Stimulated activated CD8-positive, alpha-beta memory T cell treated with anti-CD3 and anti-CD28 coated beads, Interleukin-4, amount 100 ng/mL, for 24 hours (primary cell): ENCODE measurements at places on chromosomes 7 and 10.

- DNase-seq, result no peak
Measured at GRCh38 chr7:140375892-140376730, 22.2 kb downstream of the SLC37A3 start.

DNA sequence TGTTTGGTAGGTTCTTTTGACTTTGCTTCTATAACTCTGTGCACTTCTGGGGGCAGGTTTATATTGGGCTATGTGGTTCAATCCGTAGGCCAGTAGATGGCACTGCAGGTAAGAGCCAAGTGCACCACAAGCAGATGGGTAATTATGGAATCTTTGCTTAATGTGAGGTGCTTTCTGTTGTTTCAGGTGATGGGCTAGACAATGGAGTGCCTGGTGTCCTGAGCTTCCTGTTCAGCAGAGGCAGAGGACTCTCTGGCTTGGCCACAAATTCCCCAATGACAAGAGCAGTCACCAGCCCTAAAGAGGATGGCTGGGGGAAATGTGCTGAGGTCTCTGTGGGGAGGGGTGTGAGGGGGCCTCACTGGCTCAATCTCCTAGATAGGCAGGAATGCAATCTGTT, 455.0 kb downstream of the CCSER2 start:
- DNase-seq, result no peak

GRCh38 chr10:122450353-122450990, 4.0 kb upstream of the ARMS2 start:
- DNase-seq, result no peak

GRCh38 chr10:13987446-13987845, 343.3 kb downstream of the FRMD4A start:
- no peak for DNase-seq

GRCh38 chr7:6709808-6710207, 3.1 kb upstream of the ZNF12 start:
- DNase-seq, result no peak

DNA sequence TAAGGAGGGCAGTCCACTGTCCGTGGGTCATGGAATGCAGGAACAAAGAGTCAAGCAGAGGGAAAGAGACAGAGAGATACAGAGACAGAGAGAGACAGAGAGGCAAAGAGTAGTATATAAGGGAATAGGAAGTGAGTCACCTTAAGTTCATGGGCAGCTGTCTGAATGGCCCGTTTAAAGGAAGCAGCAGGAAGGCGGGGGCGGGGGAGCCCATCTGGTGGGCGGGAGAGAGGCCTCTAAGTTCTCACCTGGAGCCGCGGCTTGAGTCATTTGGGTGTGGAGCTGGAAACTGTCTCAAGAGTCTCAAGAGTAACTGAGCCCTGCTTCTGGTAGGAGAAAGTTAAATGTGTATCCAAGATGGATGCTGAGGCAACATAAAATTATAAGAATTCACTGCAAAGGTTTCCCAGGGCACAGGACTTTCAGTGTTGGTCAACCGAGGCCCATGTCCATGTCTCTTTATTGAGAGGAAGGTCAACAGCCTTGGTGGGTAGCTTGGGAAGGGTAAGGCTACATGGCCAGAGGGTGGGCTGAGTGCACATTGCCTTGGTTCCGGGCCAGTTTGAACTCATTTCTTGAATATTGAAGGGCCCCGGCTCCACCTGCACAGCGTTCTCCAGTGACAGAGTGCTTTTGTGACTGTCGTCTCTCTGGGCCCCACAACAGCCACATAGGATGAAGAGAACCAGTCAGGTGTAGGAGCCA, 85.5 kb upstream of the CACUL1 start:
- peak; percentile 47 for DNase-seq

DNA sequence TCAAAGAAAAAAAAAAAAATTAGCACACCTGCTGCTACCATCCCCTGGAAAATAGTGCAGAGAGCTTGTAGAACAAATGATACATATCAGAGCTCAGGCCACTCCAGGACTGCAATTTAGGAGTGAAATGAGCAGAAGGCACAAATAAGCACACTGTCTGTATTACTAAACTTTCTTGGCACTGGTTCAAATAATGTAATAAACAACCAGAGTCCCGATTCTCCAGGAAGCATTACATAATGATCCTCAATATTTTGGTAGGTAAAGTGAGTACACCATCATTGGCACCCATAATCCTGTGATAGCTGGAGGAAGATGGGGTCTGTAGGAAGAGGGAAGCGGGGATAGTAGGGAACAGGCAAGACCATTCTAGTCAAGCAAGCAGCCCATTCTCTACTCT, 74.3 kb downstream of the SVOPL start:
- no peak for DNase-seq

GRCh38 chr10:2936816-2937215, 130.5 kb upstream of the PFKP start:
- DNase-seq, result no peak

DNA sequence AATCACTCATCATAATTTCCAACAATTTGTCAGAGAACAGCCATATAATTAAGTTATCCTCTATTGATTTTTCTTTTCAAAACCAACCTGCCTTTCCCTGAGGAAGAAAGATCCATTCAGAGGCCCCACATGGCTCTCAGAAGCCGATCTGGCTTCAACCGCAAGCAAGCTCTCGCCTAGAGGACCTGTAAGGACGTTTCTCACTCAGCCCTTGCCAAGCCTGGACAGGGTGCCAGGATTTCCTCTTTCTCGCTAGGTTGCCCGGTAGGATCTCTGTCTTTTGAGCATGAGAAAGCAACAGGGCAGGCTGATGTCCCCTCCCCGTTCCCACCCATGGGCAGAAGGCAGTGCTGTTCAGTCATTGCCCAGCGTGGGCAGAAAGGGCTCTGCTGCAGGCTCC, 13.0 kb downstream of the AIFM2 start:
- DNase-seq, result no peak

DNA sequence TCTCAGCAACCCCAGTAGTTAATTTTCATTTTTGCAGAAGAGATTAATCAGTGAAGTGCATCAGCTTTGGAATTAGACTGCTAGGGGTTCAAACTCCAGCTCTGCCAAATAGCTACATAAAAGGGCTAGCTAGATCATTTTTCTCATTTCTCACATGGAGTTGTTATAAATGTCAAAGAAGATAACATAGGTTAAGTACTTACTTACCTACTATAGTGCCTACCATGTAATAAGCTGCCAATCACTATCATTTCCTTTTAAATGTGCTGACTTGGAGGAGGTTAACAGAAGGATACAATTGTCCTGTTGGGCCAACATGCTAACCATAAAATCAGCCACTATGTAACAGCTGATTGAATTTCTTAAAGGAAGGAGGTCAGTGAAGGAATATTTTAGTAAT, 40.7 kb downstream of the KDM7A start:
- no peak for DNase-seq

GRCh38 chr10:126478546-126478945, 90.3 kb upstream of the ADAM12 start:
- no peak for DNase-seq

DNA sequence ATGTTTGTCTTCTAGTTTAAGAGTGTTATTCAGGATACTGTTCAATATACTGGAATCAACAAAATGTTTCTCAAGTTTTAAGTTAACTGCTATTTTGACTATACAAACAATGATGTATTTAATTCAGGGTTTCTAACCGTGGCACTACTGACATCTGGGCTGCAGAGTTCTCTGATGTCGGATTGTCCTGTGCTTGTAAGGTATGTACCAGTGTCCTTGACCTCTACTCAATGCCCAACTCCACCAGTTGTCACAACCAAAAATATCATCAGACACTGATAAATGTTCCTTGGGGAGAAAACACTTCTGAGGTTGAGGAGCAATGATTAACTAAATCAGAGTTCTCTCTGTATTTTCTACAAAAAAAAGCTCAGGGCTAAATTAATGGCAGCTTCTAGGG, 301.5 kb downstream of the PARD3 start:
- no peak for DNase-seq

DNA sequence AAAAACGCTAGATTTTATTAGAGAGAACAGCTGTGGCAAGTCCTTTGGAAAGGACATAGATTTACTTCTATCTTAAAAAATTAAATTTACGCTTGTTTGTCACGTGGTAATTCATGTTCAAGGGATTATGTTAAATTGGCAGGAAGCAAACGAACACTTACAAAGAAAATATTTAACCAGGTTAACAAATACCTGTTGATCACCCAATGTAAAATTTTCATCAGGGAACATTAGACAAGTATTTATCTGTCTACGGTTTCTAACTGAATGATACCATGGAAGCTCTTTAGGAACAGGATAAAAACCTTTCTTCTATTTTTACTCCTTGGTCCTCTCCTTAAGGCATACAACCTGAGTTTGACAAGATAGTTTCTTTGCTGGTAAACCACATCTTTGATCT, 122.2 kb downstream of the NOC3L start:
- no peak for DNase-seq

- no peak for DNase-seq
Measured at GRCh38 chr7:106180721-106181120, 68.6 kb upstream of the SYPL1 start.

DNA sequence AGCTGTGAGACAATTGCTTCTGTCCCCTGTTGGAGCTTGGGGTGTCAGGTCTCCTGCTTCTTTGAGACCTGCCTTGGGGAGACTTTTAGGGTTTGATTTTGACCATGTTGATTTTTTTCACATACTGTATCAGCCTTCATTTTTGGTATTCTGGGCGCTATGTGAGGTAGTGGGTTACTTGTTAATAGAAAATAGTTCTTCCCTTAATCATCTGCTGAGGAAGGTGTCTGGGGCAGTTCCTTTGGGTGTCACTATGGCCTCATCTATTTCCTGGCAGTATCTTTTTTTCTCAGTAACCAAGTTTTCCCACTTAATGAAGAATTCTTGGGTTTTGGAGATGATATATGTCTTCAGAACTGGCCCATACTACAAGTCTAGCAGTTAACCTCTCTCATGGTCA, 4.6 kb upstream of the NOLC1 start:
- no peak for DNase-seq

DNA sequence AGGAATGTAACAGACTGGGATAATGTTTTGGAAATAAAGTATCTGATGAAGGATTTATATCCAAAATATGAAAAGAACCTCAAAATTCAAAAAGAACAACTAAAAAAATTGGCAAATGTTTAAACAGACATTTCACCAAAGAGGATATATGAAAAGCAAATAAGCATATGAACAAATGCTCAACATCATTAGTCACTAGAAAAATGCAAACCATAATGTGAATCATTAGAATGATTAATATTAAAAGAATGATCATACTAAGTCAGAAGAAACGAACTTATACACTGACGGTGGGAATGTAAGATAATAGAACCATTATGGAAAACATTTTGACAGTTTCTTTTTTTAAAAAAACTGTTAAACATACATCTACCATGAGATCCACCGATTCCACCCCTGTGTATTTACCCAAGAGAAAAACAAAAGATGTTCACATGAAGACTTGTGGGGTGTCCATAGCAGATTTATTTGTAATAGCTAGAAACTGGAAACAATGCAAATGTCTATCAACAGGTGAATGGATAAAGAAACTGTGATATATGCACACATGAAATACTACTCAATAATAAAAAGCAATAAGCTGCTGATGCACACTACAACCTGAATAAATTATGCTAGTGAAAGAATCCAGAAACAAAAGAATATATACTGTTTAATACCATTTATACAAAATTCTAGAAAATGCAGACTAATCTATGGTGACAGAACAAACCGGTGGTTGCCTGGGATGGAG, 35.7 kb downstream of the PRKG1 start:
- no peak for DNase-seq

- DNase-seq, result no peak
Measured at GRCh38 chr7:11335947-11336346, 362.3 kb downstream of the PHF14 start.

- DNase-seq, result no peak
Measured at GRCh38 chr10:113641702-113642101, 22.1 kb downstream of the NRAP start.

- no peak for DNase-seq
Measured at GRCh38 chr10:51156926-51157325, 82.6 kb downstream of the PRKG1 start.

- no peak for DNase-seq
Measured at GRCh38 chr7:32901629-32902028, 10.1 kb upstream of the KBTBD2 start.

GRCh38 chr7:130297628-130298543, 4.9 kb downstream of the CPA4 start:
- DNase-seq, result no peak

DNA sequence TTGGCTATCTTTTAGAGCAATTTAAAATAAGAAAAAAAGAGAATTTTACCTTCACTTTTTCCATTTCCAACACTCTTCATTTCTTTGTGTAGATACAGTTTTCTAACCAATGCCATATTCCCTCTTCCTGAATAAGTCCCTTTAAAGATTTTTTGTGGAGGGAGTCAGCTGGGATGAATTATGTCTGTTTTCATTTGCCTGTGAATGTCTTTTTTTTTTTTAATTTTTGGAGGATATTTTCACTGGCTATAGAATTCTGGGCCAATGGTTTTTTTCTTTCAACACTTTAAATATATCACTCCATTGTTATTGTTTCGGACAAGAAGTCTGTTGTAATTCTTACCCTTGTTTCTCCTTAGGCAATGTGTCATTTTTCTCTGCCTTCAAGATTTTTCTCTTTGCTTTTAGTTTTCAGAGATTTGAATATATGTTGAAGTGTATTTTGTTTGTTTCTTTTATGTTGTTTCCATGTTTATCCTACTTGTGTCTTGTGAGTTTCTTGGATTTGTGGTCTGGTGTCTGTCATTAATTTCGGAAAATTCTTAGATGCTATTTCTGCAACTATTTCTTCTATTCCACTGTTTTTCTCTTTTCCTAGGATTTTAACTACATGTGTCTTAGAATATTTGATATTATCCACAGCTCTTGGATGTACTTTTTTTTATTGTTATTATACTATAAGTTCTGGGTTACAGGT, 20.0 kb upstream of the CXCL12 start:
- no peak for DNase-seq

GRCh38 chr7:152905949-152906348, 146.4 kb downstream of the ACTR3B start:
- DNase-seq, result no peak

DNA sequence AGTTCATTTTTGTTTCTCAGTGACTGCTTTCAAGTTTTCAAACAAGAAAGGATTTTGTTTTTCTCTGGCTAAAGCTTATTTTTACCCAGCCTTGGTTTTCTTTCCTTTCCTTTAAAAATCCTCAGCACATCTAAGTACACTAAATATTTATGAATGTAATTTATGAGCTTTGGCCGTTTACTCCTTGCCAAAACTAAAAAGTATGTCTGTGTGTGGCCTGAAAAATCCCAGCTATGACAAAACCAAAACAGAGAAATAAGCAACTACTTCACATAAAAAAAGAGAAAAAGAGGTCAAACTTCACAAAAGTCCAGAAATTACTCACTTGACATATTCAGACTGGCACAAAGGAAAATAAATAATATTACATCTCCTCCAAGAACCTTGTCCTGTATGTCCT, 365.1 kb upstream of the NFE2L3 start:
- no peak for DNase-seq
